ENCODE measurements at places on chromosomes 12 and 14.

GRCh38 chr14:80134321-80134720 is 77.0 kb downstream of the DIO2 start:
- DNase-seq: no peak

GRCh38 chr14:85817430-85817829 is 287.5 kb downstream of the FLRT2 start:
- DNase-seq: no peak

GRCh38 chr12:42761086-42761485 is 171.5 kb upstream of the PRICKLE1 start:
- no peak for DNase-seq

DNA sequence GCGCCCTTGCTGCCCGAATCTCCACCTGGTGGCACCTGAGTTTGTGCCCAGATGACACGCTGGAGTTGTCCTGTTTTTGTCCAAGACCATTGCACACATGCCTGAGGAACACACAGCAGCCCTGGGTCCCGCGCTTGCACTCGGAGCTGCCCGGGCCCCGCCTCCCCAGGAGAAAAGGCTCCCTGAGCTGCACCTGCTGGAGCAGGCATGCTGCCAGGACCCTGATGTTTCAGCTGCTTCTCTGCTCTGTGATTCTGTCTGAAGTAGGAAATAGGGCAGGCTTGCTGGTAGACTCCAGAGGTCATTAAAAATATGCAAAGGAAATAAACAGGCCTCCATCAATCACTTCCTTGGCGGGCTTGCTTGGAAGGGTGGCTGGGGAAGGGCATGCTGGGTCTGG is 271.6 kb downstream of the CACNA1C start:
- no peak for DNase-seq

GRCh38 chr12:124157406-124157805 is 137.5 kb upstream of the RFLNA start:
- no peak for DNase-seq

DNA sequence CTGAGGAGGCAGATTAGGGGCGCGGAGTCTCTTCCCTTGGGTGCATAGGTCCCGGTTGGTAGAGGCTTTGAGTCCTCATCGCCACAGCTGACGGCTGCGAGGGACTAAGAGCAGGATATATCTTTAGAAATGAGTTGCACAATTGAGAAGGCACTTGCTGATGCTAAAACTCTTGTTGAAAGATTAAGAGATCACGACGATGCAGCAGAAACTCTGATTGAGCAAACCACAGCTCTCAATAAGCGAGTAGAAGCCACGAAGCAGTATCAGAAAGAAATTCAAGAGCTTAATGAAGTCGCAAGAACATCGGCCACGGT is 22.1 kb downstream of the SPATS2 start:
- no peak for DNase-seq

GRCh38 chr14:92496191-92496857 is 17.3 kb upstream of the RIN3 start:
- DNase-seq: no peak

- DNase-seq: no peak
These were observed 455.5 kb upstream of the MGAT4C start for GRCh38 chr12:86711731-86712130.

DNA sequence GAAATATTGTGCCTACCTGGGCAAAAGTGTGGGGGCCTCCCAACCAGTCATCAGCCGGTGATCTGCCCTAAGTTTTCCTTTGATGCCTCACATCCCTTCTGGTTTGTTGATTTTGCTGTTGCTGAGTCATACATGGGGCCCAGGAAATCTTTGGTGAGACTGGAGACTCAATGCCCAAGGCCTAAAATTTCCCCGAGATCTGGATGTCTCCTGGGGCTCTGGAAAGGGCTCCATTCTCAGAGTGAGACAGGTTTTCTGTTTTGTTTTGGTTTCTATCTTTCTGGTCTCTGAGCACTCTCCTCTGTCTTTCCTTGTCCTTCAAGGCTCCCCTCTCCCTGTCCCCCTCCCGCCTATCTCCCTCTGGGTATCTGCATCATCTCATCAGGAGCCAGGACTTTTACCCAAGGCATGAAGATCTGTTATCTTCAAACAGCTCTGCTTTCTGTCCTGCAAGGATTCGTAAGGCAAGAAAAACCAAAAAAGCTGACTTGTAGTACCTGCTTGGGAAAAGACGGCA is 152.8 kb upstream of the MAX start:
- DNase-seq: peak; percentile 68

GRCh38 chr12:120620624-120621023 is 19.8 kb upstream of the CABP1 start:
- no peak for DNase-seq

- no peak for DNase-seq
These were observed 137.8 kb downstream of the DHRS2 start for GRCh38 chr14:23773981-23774380.

DNA sequence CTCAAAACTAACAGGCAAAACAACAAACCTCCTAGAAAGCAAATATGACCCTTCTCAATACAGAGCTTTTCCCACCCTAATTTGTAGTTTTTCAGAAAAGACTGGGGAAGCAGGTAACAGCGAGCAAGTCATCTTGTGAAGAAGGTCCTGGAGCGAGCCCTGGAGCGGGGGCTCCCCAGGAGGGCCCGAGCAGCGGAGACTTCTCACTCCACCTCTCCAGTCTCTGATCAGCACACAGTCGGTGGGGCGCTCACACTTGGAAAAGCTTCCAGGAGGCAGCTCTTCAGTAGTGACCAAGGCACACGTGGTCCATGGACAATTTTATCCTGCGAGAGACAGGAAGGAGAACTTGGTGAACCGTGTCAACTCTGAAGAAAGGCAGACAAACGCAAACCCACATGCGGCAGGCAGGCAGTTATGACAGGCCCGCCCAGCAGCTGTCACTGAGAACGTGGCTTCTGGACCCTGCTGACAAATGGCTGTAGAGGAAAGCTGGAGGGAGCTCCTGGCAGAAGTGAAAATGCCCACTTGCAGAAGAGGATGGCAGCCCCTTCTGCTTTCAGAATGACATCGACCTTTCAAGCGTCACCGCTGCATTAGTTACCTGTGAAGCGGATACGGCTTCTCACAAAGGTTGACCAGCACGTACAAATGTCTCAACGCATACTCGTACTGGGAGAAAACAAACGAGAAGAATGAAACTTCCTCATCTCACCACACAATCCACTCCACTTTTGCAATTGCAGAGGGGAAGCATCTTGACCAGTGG is 44.2 kb downstream of the LGMN start:
- no peak for DNase-seq

GRCh38 chr12:66176105-66176900 is 6.5 kb upstream of the TMBIM4 start:
- DNase-seq: no peak

- no peak for DNase-seq
These were observed 410.1 kb downstream of the NAV3 start for GRCh38 chr12:78240827-78241226.

- peak; percentile 3 for DNase-seq
These were observed 1023.0 kb upstream of the ATXN7L3B start for GRCh38 chr12:73514672-73515071.

DNA sequence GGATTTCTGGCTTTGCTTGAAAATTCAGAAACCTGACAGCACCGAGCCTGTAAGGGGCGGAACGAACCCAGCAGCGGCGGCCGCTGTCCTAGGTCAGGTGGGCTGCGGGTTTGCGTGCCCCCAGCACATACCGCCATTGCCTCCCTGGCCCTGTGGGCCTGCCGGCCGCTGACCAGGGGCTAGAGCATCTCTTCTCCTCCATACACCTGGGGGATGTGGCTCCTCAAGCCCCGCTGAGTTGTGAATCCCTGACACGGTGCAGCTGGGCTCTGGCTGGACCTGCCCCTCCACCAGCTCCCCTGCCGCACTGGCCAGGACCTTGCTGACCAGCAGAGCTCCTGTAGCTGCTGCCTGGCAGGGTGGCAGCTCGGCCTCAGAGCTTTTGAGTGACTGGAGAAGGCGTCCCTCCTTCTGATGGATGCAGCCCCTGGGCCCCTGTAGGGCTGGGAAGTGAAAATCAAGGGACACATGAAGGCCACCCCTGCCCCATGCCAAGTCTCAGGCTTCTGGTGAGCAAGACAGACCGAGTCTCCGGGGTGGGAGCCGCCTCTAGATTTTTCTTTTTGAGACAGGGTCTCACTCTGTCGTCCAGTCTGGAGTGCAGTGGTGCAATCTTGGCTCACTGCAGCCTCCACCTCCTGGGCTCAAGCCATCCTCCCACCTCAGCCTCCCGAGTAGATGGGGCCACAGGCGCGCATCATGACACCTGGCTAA is 184.9 kb upstream of the SFSWAP start:
- DNase-seq: no peak

- DNase-seq: peak; percentile 61
These were observed 44.2 kb upstream of the FOS start for GRCh38 chr14:75234173-75235115.

DNA sequence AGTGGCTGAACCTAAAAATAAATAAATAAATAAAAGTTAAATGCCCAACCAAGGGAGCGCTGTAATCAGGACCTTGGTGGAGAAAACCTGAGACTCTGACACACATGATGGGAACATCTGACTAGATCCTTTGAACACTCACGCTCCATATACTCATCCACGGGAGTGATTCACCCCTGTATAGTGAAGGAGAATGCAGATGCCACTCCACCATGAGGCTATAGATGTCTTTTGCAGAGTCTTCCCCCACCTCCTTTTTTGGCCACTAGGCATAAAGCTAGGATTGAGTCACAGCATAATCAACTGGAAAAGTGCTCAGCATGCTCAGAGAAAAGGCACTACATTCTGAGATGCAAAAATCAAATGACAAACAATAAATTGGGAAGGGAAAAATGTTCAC is 19.0 kb downstream of the ADAM20 start:
- DNase-seq: no peak

GRCh38 chr14:102822311-102822863 is 45.1 kb downstream of the TRAF3 start:
- DNase-seq: no peak

- no peak for DNase-seq
These were observed 14.2 kb upstream of the HELB start for GRCh38 chr12:66288121-66288520.

- no peak for DNase-seq
These were observed 47.0 kb upstream of the KCNA5 start for GRCh38 chr12:4996714-4997113.

GRCh38 chr14:36507847-36508417 is 12.1 kb downstream of the NKX2-1 start:
- no peak for DNase-seq

GRCh38 chr12:71011261-71011660 is 90.7 kb upstream of the PTPRR start:
- peak; percentile 57 for DNase-seq

DNA sequence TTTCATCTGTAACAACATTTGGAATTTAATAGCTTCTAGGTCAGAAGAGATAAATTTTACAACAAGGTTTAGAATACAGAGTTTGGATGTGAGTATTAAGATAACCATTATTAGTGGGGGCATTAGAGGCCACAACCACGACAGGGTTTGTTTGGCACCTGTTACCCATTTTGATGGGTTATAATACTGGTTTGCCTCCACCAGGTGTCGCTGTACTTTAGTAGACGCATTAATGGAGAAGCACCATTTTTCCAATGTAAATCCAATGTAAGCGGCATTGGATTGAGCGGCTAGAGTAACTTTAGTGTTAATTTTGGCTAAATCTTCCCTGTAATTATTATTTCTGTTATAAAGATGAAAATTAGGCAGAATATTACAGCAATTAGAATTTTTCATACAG is 136.2 kb downstream of the SLCO1B3 start:
- peak; percentile 11 for DNase-seq

DNA sequence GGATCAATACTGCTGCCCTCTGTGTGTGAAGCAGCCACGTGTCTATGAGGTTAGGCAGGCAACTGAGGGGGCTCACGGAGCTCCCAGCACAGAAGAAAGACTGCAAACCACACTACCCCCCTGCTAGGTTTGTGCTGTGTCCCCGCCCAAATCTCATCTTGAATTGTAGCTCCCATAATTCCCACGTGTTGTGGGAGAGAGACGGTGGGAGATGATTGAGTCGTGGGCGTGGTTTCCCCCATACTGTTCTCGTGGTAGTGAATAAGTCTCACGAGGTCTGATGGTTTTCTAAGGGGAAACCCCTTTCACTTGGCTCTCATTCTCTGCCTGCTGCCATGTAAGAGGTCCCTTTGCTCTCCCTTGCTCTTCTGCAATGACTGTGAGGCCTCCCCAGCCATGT is 68.6 kb downstream of the ACTN1 start:
- peak; percentile 69 for DNase-seq

DNA sequence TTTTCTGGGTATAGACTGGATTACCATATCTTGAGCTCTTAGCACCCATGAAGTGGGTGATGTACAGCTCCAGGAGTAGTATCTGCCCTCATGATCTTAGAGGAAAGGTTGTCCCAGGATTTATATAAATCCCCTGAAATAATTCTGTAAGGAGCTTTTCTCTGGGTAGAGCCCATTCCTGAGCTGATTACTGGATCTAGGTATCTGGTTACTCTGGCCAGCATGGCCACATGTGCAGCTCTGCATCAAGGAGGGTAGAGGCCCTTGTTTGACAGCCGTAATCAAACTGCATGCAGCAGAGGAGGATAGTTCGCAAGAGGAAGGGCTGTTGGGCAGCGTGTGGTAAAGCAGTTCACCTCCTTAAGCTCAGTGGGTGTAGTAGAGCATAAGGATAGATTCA is 8.5 kb downstream of the COX14 start:
- no peak for DNase-seq

- no peak for DNase-seq
These were observed 107.1 kb downstream of the PAX9 start for GRCh38 chr14:36768638-36769337.

DNA sequence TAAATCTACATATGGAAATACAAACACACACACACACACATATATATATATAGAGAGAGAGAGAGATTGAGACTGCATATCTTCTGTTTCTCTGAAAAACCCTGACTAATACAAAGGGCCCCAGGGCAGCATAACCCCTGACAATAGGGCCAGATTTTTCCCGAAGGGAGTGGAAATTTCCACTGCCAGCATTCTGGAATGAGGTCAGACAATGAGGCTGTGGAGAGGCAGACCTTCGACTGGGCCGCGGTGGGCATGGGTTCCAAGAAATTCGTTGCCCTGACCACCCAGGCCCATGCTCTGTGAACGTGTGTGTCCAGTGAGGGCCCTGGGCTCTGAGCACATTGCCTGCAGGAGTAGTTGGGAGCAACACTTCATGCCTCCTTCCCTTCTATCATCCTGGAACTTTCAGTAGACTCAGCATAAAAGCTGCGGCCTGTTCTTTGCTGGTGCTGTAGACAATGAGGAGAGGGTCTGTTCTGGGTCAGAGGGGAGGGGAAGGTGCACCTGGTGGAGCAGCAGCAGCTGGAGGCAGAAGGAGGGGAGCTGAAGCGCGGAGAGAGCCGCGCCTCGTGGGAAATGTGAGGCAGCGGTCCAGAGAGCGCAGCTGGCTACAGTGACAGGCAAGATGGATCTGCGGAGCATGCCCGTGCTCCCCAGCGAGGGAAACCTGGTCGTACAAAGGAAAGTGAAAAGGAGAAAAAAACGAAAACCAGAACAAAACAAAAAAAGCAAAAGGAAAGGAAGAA is 25.6 kb upstream of the CCDC60 start:
- DNase-seq: no peak

DNA sequence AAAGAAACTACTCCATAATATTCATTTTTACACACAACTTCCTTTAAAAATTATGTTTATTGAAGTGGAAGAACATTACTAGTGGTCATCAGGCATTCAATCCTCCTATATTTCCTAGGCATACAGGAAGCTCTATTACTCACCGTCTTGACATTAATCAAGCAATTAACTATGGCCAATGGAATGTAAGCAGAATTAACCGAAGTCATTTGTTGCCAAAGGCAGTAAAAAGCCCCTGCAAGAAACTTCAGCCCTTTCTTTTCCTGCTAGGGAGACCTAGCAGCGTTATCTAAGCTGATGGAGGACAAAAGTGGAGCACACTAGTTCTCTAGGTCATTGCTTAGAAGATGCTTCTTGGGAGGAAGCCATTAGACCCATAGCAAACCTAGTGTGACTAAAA is 399.6 kb downstream of the KCNH5 start:
- DNase-seq: no peak

All from A172 (cell line).